CD14-positive monocyte (primary cell): ENCODE measurements at places on chromosomes 16 and 17.

DNA sequence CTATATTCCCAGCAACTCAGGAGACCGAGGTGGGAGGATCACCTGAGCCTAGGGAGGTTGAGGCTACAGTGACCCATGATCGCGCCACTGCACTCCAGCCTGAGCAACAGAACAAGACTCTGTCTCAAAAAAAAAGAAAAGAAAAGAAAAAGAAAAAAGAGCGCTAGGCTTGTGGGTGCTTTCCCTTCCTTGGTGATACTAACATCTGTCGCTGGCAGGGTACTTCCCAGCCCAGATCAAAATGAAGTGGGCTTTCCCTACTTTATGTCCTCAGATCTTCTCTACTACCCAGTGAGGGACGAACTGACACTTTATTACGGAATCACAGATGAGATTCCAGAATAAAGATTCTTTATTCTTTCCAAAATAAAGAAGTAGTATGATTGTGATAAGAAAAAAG is 103.8 kb upstream of the NOL11 start:
- no peak for DNase-seq

DNA sequence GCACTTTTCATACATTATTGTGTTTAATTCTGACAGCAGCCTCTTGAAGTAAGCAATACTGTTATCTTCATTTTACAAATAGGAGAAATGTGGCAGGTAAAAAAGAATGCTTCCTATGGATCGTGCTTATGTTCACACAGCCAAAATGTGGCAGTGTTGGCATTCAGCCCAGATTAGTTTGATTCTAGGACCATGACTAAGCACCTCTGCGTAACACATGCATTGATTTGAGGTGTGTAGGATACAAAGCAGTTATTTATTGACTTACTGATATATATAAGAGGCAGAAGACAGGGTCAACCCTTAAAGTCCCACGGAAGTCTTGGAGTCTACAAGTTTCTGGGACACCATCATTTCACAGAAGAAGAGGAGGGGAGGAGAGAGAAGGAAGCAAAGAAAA is 1144.4 kb upstream of the GOT2 start:
- no peak for DNase-seq

DNA sequence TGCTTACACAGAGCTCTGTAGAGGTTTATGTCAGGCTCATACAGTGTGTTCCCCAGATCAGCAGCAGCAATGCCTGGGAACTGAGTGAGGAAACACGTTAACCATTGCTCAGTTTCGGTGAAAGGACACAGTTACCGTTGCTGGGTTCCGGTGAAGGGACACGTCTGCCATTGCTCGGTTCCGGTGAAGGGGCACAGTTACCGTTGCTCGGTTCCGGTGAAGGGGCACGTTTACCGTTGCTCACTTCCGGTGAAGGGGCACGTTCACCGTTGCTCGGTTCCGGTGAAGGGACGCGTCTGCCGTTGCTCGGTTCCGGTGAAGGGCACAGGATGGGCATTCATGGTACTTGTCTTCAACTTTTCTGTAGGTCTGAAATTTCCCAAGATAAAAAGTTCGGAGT is 81.7 kb downstream of the MRM3 start:
- no peak for DNase-seq

DNA sequence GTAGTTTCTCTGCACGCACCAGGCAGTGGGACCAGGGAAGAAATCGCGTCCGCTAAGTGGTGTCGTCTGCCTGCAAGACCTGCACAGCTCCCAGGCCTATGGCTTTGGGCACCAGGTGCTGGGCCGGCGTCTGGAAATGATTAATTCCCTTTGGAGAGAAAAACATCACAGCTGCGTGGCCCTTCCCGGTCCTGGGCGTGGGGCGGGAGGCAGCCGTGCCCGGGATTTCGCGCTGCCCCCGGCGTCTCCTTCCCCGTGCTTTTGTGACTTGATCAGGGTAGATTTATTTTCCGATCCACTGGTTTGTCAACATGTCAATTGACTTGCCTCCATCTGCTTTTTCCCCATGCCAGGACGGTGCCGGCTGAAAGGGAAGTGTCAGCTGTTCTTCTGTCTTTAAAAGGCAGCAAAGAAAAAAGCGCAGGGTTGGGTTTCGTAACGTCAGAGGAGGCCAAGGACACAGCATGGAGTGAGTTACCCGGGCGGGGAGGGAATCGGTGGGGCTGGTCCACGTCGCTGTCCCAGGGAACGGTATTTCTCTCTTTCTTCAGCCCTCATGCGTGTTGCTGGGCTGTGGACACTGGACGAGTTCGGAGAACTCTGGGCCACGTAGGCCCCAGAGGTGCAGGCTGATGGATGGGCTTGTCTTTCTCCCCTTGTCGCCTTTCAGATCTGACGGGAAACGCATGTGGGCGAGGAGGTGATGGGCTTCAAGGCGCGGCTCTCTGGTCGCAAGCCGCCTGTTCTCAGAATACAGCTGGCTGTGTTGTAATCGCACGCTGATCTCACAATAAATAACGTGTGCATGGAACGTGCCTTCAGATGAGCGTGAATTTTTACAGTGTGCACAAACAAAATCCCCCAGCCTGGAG is 188.1 kb upstream of the ZNF469 start:
- peak; percentile 8 for DNase-seq

DNA sequence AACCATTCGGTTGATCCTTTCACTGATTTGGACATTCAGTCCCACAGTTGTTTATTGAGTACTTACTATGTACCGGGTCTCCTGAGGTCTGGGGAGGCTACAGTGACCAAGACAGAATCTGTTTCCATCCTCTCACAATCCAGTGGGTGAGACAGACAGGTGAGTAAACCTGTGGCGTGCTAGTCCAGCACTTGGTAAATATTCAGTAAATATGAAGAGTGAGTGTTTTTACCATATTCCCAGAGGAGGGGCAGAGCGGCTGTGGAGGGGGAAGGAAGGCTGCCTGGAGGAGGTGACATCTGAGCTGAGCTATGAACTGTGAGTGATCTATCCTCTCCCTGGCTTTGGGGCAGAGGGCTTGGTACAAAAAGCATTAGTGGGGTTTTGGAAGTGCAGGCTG is 31.4 kb downstream of the CCR7 start:
- no peak for DNase-seq

DNA sequence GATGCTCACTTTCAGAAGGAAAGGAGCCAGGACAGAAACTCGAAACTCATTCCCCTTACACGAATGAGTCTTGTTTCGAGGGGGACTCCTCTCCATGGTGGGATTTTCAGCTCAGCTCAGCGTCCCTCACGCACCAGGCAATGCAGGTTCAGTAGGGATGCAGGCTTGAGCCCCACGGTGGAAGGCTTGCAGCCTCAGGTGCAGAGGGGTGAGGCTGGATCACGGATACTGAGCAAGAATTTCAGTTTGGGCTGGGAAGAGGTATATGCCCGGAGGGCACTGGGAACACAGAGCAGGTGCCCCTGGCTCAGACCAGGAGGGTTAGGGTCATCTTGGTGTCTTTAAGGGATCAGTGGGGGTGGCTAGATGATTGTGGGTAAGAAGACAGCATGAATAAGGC is 344.9 kb upstream of the TNRC6C start:
- no peak for DNase-seq

DNA sequence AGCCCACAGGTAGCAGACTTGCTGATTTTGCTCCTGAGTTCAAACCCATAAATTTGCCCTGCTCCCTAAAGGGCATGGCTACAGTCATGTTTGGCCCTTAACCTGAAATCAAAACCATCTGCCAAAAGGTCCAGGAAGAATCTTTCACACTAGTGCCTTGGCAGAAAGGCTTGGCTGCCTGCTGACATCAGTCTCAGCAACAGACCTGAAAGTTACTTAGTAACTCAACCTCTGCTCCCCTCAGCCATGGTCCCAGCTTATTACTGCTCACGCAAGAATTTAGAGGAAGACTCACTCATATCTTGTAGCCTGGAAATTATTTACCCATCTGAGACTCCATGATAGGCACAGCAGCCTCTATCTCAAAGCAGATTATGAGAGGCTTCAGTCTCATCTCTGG is 98.0 kb upstream of the KIF2B start:
- no peak for DNase-seq

DNA sequence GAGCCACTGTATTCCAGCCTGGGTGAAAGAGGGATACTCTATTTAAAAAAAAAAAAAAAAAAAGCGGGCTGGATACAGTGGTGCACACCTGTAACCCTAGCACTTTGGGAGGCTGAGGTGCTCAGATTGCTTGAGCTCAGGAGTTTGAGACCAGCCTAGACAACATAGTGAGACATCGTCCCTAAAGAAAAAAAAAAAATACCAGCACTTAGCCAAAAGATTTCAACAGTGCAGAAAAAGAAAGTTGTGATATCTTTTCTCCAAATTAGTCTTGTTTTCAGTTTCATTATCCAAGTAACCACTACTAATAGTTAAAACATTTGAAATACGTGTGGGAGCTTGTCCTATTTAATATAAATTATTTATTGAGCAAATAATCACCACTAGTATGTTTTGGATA is 48.7 kb downstream of the TENT4B start:
- no peak for DNase-seq

DNA sequence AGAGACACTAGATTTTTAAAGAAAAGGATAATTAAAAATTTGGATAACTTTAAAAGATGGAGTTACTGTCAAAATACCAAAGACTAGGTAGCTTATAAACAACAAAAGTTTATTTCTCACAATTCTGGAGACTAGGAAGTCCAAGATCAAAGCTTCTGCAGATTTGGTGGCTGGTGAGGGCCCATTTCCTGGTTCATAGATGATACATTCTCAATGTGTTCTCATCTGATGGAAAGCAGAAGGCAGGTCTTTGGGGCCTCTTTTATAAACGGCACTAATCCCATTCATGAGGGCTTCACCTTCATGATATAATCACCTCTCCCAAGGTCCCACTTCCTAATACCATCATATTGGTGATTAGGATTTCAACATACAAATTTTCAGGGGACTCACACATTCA is 33.7 kb downstream of the NLK start:
- DNase-seq, result no peak
